ENCODE measurements at places on chromosomes 6 and 20.
A peak's percentile ranks its signal among the peaks of the same experiment; 100 is the strongest.

DNA sequence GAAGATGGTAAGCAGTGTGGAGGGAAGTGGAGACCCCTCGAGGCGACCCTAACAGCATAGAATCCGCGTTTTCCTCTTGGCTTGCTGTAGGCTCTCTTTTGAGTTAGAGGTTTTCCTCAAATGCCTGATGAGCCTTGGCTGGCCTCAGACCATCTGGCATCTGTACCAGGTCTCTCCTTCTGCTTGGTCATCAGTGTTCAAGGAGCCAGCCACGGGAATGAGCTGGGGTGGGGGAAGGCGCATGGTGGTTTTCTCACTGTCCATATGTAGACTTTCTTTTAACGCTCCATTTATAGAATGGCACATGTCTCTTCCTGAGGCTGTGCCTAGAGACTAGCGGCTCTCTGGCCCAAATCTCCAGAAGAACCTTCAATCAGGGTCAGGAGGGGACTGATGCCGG, 8.1 kb upstream of the GUCA1A start:
- DNase-seq, result no peak

- no peak for DNase-seq
These were observed 126.2 kb upstream of the SSTR4 start for GRCh38 chr20:22908944-22909343.

DNA sequence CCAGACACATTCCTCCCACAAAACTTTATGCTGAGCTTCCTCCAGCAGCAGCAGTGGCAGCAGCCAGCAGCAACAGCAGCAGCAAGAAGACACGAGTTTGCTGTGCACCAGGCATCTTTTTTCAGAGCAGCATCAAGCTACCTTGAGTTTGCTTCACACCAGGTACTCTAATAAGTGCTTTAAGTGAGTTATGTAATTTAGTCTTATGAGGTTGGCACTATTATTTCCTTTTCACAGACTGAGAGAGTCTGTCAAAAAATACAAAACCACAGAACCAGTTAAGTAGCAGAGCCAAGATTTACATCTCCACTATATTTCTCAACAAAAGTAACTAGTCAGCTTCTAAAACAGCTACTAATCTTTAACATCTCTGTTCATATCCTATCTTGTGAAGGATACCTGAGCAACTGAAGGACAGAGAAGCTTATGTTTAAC, 23.7 kb downstream of the RANBP9 start:
- no peak for DNase-seq

GRCh38 chr20:13857961-13858360, 73.1 kb downstream of the NDUFAF5 start:
- no peak for DNase-seq

GRCh38 chr6:37483252-37483901, 16.3 kb downstream of the CCDC167 start:
- DNase-seq, result no peak

DNA sequence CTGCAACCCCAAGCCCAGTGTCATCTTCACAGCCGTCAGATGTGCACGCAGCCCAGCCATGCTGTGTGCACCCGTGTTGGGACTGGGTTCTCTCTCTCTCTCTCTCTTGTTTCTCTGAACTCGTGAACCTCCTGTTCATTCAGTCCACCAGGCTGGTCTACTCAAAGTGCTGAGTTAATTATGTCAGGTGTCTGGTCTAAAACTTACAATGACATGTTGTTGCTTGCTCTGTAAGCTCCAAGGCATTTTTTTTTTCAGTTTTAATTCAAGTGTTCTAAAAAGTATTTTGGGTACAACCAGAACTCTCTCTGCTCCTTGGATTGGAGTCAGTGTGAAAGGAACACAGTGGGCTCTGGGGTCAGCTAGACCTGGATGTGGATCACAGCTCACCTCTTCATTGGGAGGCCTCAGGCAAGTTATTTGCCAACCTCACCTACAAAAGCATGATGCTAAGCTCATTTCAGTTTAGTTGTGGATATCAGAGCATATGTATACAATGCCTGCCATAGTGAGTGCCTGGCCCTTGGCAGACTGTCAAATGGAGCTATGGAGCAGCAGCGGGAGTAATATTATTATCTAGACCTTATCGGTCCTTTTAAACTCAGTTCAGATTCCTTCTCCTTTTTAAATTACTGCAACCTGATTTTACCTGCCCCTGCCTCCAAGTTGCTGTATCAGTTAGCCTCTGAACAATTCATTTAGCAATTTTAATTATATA, 59.5 kb downstream of the PLEKHG1 start:
- no peak for DNase-seq

DNA sequence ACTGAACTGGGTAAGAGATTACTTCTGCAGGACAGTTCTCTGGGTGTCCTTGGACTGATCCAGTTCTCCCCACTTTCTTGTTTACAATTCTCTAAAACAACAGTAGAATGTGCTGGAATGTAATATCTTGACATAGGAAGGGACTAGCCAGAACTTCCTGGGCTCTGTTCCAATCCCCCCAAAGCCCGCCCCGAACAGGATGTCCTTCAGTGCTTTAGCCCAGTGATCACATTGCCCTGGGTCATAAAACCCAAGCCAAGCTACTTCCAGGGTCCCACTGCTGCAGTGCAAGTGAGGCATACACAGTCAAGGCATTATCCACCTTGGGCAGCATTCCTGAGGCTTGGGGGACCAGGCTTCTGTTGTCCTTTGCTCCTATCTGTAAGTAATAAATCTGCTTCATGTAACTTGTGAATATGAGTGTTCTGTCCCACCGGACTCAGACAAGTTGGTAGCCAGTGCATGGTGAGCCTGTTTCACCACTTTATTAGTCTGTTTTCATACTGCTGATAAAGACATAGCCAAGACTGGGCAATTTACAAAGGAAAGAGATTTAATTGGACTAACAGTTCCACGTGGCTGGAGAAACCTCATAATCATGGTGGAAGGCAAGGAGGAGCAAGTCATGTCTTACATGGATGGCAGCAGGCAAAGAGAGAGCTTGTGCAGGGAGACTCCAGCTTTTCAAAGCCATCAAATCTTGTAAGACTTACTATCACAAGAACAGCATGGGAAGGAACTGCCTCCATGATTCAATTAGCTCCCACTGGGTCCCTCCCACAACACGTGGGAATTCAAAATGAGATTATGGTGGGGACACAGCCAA, 23.5 kb downstream of the FITM2 start:
- no peak for DNase-seq

DNA sequence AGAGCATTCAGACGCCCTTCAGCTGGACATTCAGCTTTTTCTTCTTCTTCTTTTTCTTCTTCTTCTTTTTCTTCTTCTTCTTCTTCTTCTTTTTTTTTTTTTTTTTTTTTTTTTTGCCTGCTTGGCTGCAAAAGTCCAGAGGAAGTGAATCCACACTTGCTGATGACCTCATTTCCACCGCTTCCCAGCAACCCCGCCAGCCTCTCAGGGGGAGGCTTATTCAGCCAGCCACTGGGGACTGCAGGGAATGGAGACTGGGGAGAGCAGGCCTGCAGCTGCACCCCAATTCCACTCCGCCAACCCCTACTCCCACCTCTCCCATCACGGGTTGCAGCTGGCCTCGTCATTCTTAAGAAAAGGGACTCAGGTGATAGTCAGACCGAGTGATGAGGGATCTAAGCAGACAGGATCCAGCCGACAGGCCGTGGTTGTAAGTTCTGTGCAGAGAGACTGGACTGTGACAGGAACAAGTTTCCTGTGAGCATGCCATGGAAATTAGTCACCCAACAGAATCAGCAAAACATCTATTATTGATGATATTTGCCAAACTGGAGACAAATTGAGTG, 59.0 kb upstream of the QKI start:
- peak; percentile 54 for DNase-seq
